ENCODE measurements at places on chromosomes 2 and 18.

DNA sequence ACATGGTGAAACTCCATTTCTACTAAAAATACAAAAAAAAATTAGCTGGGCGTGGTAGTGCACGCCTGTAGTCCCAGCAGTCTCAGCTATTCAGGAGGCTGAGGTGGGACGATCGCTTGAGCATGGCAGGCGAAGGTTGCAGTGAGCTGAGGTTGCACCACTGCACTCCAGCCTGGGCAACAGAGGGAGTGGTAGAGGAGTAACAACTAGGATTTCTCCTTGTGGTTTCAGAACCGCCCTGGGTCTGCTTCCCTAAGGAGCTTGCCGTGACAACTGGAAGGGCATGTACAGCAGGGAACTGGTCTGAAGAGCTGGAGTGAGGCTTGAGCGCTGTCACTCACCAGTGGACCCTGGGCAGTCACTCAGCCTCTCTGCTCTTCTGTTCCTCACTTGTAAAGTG, 29.1 kb downstream of the REEP1 start:
- DNase-seq, result no peak

DNA sequence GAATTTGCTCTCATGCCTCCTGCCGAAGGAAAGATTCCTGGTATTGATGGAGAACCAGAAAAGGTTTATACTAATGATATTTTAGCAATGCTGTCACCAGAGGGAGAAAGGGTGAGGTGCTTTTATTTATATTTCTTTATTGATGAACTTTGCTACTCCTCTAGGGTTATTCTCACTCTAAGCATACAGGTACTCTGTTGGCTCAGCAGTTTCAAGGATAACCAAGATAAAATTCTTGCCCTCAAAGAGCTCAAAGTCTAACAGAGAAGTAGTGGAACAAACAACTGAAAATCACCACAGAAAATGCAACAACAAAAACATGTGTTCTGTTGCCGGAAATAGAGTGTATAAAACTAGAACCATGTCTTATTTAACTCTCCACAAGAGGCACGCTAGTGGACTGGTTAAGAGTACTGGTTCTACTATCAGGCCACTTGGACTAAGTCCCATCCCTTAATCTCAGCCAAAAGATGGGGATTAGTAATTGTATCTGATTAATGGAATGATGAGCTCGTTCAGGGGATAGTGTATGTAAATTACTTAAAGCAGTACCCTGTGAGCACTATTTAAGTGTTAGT, 103.6 kb downstream of the DNAH6 start:
- no peak for DNase-seq

DNA sequence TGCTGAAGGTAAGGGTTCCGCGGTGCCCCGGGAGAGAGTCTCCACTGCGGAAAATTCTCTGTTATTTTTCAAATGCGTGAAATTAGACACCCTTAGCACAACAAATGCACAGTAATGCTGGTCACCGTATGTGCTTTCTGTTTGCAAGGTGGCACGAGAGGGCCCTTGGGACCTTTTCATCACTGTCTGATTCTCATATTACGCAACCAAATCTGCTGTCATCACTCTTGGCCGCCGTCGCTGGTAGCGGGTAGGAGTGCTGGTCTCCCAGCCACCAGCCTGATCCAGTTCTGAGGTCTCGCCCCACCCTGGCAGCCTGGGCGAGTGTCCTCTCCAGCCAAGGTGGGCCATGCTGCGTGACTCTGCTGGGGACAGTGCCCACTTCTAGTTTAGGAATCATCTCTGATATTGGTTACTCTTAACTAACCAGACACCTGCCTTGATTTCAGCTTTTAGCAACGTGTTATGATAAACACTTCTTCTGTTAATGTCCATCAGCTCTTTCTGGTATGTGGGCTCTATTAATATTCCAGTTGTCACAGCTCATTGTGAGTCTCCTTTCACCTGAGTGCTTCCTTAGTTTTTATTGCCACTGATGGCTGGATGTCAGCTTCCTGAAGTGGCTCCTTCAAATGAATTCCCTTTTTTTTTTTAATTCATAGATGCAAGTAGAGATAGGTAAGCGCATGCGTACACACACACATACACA, 199.4 kb downstream of the GBX2 start:
- no peak for DNase-seq

DNA sequence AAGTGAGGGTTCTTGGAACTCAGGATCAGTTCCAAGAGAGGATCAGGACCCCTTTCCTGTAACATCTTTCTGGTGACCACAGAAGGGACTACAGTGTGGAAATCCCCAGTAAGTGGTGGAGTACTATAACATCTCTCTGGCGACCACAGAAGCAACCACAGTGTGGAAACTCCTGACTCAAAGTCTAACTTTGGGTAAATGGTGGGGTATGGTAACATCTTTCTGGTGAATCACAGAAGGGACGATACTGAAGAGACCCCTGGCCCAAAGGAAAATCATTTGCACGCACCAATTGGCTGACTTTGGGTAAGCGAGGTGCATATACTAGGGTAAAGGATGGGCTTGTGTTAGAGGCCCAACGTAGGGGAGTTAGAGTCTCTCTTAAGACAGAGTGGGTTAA, 56.3 kb upstream of the GULP1 start:
- no peak for DNase-seq

GRCh38 chr2:100568989-100569388, 6.2 kb downstream of the PDCL3 start:
- no peak for DNase-seq

GRCh38 chr2:169222665-169223064, 139.7 kb downstream of the LRP2 start:
- DNase-seq, result peak; percentile 1

DNA sequence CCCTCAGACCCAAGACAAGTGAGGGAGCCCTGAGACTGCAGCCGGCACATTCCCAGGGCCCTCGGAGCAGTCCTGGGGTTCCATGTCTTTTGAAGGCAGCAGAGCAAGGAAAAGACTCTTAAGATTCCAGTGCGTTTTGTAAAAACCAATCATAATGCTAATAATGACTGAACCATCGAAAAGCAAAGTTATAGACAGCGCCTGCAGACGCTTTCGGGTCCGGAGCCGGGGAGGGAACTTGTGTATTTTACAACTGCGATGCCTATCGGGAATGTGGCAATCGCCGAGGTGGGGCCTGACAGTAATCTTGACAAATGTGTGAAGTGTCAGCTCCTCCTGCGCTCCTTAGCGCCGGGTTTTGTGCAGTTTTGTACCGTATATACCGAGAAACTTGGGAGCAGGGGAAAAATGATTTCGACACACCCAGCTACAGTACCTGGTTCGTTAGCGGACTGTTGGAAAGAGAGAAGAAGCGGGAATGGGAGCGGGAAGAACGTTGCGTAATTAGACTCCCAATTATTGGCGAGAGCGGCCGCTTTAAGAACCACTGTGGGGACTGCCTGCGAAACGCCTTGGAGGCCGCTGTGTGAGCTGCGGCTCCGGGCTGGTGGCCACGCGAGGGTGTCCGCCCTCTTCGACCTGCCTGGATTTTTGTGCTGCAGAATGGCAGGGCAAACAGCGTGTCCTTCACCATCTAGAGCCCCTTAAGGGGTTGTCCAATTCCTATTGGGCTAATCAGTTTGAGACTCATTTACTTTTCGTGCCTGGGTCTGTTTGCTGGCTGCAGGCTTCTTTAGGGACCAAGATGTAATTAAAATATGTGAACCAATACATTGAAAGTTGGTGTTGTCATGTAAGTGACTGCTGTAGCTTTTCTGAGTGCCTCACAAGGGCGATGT, 2.4 kb downstream of the EPAS1 start:
- DNase-seq, result peak; percentile 84

- DNase-seq, result peak; percentile 20
Observed at GRCh38 chr2:30691948-30692828, 115.1 kb downstream of the CAPN13 start.

DNA sequence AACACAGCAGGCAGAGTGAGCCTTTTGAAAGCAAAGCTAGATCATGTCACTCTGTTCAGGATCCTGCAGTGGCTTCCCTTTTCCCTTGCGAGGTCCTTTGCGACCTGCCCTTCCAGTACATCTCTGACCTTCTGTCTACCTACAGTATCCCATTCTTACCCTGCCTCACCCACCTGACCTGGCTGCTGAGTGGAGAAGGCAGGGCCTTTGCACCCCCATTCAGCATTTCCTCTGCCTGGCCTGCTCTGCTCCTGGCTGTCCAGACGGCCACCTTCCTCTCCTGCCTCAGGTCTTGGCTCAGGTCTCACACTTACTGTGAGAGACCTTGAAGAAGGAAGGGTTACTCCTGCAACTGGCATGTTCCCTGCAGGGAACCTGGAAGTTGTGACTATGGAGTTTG, 77.4 kb downstream of the MAPRE2 start:
- no peak for DNase-seq

DNA sequence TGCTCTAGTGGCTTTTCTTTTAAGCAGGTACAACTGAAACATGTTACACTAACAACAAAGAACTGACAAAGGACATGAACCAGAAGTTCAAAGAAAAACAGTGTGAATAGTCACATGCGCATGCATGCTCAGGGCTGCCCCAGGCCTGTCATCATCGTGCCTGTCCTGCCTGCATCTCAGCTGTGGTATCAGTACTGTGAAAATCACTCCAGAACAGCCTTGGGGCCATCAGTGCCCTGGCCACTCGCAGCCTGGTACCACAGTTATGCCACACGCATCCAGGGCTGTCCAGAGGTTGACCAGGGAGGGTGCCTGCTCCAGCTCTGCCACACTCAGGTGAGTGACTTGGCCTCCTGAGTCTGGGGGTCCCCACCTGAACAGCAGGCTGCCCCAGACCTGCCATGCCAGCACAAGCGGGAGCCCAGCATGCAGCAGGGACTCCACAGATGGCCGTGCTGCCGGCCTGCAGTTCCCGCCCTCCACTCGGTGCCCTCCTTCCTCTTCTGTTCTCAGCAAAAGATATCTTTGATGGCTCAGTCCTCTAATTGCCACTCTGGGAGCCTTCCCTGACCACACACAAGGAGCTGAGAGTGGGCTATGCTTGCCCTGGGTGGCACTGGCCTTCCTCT, 12.3 kb downstream of the LIMS2 start:
- DNase-seq, result no peak

DNA sequence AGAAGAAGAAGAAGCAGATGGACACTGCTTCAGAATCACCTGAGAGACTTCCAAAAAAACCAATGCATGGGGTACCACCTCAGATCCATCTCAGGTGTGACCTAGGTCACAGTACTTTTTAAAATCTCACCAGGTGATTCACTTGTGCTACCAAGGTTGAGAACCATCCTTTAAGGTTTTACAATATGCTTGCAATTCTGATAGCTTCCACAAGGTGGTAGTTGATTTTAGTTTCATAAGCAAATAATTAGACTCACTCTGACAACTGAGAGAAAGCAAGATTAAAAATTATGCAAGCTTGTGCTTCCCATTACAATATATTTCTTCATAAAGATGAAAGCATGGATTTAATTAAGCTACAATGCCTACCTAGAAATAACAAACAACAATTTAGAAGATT, 355.1 kb downstream of the EN1 start:
- peak; percentile 2 for DNase-seq

- DNase-seq, result peak; percentile 6
Observed at GRCh38 chr2:134225173-134225572, 28.7 kb upstream of the MGAT5 start.

- no peak for DNase-seq
Observed at GRCh38 chr18:58501066-58501896, 127.6 kb downstream of the ALPK2 start.

DNA sequence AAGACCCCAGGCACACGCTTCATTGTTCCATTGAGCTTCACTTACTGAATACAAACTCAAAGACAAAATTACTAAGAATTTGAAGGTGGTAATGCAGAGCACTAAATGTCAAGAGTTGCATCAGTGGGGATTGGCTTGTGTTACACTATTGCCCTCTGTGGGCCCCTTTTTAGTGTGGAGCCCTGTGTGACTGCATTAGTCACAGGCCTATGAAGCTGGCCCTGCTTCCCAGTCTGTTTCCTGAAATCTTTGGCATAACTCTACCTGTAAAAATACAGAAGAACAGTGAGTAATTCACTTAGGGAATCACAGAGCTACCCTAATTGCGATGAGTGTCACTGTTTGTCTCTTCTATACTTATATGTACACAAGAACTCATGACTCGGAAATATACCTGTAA, 40.0 kb upstream of the STPG4 start:
- DNase-seq, result peak; percentile 47

GRCh38 chr2:206004004-206004693, 81.8 kb downstream of the INO80D start:
- peak; percentile 23 for DNase-seq

GRCh38 chr2:107393516-107393915, 433.2 kb upstream of the RGPD4 start:
- DNase-seq, result no peak

GRCh38 chr2:128377071-128377910, 58.6 kb upstream of the HS6ST1 start:
- no peak for DNase-seq

GRCh38 chr18:61891894-61892293, 913 bp downstream of the RNF152 start:
- no peak for DNase-seq

- DNase-seq, result no peak
Observed at GRCh38 chr2:238133499-238134392, 4.7 kb upstream of the KLHL30 start.

- peak; percentile 31 for DNase-seq
Observed at GRCh38 chr2:148623086-148623485, 21.5 kb upstream of the EPC2 start.
